Type B pancreatic cell (in vitro differentiated cells): ENCODE measurements at places on chromosomes 16 and 17. TPM values are rescaled to one million over a fixed set of nuclear protein-coding genes. Genes with fewer than 3 reads are reported as not detected.

DNA sequence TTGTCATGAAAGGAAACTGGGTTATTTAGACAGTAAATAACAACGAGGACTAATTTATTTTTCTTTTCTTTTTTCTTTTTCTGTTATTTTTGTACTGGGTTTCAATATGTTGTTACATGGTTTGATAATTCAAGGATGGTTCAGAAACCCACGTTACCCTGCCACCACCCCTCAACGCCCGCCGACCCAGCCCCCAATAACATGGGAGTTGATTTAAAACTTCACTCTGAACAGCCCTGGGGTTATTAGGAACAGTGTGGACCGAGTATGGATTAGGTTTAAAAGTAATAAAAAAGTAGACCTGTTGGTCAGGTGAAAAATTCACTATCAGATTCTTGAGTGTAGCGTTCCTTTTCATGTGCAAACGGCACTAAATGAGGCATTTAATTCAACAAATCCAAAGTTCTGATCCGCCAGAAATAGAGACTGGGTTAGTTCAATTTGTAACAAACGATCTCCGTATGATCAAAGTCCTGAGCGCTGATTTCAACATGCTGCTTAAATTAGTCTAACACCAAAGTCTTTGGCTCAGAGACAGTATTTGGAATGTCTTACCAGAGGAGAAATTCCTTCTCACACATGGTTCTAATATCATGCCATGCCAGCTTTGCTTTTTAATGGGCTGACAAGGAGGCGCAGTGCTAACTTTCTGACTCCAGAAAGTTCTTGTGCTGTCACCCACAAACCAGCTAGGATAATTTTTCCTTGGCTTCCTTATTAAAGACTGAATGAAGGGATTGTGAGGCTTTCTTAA is 173.1 kb upstream of the IRX3 start:
- H3K4me3 ChIP-seq = no peak overlapping the region
- peaks cover 7% of the 10 kb centered on the region for H3K36me3 ChIP-seq
- DNase-seq = no peak
- H3K27ac ChIP-seq = no peak overlapping the region
- peaks cover 36% of the 10 kb centered on the region for H3K4me1 ChIP-seq
- peaks cover 24% of the 10 kb centered on the region for H3K27me3 ChIP-seq

Gene TMEM132E
- 0.92 and 1.2 TPM in 2 replicates for total RNA-seq

DNA sequence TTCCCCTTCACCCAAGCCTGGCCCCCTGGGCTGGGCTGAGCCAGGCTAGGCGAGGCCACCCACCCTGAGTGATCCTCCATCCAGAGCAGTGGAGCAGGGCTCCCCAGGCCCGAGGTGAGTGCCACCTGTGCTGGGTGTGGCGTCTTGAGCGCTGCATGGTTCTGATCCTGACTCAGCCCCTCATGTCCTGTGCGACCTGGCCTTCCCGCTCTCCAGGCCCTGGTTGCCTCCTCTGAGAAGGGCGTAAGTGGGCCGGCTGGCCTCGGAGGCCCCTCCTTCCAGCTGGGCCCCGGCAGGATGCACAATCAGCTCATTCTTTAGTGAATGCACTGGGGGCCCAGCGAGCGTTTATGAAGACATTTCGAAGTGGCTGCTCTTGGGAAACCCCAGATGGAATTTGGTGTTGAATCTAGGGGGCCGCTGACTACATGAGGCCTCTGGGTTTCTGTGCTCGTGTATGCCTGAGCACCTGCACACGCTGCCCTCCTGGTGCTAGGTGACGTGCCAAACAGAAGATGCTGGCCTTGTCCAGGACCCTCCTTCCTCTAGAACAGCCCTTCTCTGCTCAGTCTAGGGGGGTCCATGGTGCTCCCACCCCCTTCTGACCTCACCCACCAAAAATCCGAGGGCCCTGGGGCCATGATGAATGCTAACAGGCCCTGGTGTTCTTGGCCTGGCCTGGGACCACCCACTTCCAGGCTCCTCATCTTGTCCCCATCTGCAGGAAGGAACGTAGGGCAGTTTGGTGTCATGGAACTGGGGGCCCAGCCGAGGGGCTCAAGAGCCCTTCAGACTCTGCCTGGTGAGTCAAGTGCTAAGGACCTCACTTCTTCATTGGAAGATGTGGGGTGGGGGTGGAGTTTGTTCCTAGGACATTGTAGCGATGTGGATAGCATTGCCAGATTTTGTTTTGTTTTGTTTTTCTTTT is 3.6 kb upstream of the TMEM92 start:
- peaks cover 22% of the 10 kb centered on the region for H3K27me3 ChIP-seq
- peaks cover 49% of the 10 kb centered on the region for H3K4me1 ChIP-seq
- no peak for DNase-seq
- no peak overlapping the region for H3K27ac ChIP-seq
- H3K36me3 ChIP-seq = no peaks in the 10 kb centered on the region
- no peak overlapping the region for H3K4me3 ChIP-seq

Gene FBXW10
- 0.19 and 0.22 TPM in 2 replicates for total RNA-seq

Gene NPIPA7
- 3.5 and 8.0 TPM in 2 replicates for total RNA-seq

Gene LITAFD
- total RNA-seq = not detected in 2 replicates

Gene RRAD
- total RNA-seq = 1.3 and 2.5 TPM in 2 replicates

DNA sequence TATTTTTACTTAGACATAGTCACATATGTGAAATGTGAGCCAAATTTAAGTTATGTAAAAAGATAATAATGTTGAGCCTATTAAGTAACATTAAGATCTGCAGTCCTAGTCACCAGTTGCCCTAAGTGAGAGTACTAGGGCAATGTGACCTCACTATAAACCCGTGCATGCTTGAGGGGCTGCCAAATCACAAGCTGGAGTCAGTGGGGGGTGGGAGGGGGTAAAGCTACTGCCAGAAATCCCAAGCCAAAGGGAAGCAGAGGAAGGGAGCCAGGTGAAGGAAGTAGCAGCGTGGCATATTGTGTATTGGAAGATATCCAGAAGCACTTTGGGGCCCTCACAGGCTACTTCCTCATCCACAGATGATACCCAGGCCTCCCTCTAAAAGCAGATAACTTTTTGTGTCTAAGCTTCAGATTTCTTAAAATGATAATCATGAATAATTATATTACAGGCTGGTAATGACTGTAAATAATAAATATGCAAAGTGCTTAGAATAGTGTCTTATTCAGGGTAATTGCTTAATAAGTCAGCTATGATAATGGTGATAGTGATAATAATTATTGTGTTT is 134.1 kb downstream of the CA10 start:
- no peaks in the 10 kb centered on the region for H3K4me1 ChIP-seq
- H3K4me3 ChIP-seq = no peak overlapping the region
- no peaks in the 10 kb centered on the region for H3K36me3 ChIP-seq
- no peak overlapping the region for H3K27ac ChIP-seq
- peaks cover 2% of the 10 kb centered on the region for H3K27me3 ChIP-seq

Gene WNT9B
- 0.89 and 1.2 TPM in 2 replicates for total RNA-seq

DNA sequence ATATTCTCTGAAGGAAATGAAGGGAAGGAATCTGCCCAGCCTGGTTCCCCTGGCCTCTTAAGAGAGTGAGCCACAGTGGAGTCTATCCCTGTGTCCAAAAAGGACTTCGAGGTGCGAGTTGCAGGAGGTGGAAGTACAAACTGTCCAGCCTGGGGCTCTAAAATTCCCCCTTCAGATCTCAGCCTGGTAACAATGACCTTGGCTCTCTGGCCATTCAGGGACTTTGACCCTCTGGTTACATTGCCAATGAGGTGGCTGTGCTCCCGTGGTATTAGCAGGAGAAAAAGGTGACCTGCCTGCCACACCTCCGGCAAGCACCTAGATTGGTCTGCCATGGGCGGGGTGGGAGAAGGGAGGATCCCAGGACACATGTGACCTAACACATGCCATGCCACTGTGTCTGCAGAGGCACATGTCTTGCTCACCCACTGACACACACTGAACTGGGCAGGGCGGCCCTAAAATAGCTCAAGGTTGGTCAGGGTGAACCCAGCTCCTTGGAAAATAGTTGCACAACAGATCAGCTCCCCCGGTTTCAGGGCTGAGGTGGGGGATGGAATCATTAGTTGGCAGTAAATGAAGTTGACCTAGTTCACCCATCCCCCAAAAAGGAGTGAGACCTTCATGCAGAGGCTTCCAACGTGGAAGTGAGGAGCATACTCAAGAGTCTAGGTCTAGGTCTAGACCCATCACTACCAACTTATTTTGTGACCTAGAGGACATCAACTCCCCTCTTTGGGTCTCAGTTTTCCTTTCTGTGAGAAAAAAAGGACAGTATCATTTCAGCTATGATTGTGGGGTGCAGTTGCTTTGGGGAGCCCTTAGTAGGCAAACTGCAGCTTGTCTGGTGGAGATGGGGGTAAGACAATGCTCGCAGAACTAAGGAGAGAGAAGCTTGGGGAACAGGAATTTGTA is 2.2 kb downstream of the NR1D1 start:
- DNase-seq = no peak
- H3K4me3 ChIP-seq = peak overlapping the region; percentile 93
- peaks cover 7% of the 10 kb centered on the region for H3K36me3 ChIP-seq
- H3K27ac ChIP-seq = peak overlapping the region; percentile 96
- H3K4me1 ChIP-seq = peaks cover 34% of the 10 kb centered on the region

DNA sequence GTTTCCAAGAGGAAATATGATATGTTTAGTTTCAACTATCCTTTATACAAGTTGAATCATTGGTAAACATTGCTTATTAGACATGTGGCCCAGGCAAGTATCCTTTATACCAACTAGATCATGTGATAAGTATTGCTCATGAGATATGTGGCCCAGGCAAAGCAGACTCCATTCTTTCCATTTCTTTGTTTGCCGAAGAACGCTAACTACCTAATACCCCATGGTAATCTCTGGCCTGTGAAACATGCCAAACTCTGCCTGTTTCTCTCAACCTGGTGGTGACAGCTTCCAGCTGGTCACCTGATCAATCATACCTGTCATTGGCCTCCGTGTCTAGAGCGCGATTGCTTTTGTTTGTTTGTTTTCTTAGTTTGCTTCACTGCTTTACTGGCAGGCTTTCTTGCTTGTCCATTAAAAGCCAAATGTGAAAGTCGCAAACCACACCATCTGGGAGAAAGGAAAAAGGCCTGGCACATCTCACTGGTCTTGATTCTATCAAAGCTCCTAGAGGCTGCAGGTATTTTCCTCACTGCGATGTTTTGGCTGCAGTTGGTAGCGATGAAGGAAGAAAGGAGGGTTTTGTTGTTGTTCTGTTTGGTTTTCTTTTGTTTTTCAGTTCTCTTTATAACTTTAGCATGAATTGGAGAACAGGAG is 686.2 kb downstream of the KCNJ2 start:
- no peaks in the 10 kb centered on the region for H3K36me3 ChIP-seq
- peaks cover 3% of the 10 kb centered on the region for H3K27me3 ChIP-seq
- H3K4me1 ChIP-seq = peaks cover 7% of the 10 kb centered on the region
- H3K27ac ChIP-seq = no peak overlapping the region

DNA sequence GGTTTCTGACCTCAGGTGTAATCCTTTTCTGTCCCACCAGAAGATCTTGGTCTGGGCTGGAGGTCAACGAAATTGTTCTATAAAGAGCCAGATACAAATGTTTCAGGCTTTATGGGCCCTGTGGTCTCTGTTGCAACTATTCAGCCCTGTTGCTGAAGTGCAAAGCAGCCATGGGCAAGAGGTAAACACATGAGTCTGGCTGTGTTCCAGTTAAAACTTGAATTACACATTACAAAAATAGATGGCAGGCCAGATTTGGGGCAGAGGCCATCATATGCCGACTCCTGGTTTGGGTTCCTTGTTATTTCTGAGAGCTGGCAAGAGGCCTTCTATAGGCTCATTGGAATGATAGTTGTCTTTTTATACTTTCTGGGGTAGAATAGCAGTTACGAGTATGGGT is 114.4 kb downstream of the SDR42E1 start:
- H3K4me3 ChIP-seq = no peak overlapping the region
- H3K27me3 ChIP-seq = no peaks in the 10 kb centered on the region
- H3K4me1 ChIP-seq = no peaks in the 10 kb centered on the region
- DNase-seq = no peak
- no peaks in the 10 kb centered on the region for H3K36me3 ChIP-seq

GRCh38 chr17:30520436-30520835 is 43.2 kb downstream of the GOSR1 start:
- H3K4me3 ChIP-seq = no peak overlapping the region
- peak overlapping the region; percentile 15 for H3K27ac ChIP-seq
- H3K4me1 ChIP-seq = peaks cover 11% of the 10 kb centered on the region
- H3K27me3 ChIP-seq = no peaks in the 10 kb centered on the region

- H3K27ac ChIP-seq = no peak overlapping the region
- peaks cover 3% of the 10 kb centered on the region for H3K36me3 ChIP-seq
- H3K4me1 ChIP-seq = no peaks in the 10 kb centered on the region
- no peak for DNase-seq
- H3K4me3 ChIP-seq = no peak overlapping the region
Measured at GRCh38 chr16:84436196-84436595, 67.9 kb downstream of the ATP2C2 start.

DNA sequence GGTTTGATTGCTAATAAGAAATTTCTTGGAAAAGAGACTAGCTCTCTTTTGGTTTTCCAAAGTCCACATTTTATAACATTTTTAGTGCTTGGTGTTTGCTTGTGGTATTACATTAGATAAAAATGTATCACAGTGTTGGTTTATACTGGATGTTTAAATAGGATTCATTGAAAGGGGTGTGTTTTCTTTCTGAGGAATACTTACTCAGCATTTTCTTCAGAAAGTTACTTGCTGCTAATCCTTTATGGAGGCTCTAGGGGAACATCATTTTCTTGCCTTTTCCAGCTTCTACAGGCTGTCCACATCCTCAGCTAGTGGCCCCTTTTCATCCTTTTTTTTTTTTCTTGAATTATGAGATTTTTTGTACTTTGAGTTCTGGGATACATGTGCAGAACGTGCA is 834 bp upstream of the KRT39 start:
- no peaks in the 10 kb centered on the region for H3K27me3 ChIP-seq
- no peak overlapping the region for H3K27ac ChIP-seq
- peaks cover 6% of the 10 kb centered on the region for H3K36me3 ChIP-seq
- no peak for DNase-seq

DNA sequence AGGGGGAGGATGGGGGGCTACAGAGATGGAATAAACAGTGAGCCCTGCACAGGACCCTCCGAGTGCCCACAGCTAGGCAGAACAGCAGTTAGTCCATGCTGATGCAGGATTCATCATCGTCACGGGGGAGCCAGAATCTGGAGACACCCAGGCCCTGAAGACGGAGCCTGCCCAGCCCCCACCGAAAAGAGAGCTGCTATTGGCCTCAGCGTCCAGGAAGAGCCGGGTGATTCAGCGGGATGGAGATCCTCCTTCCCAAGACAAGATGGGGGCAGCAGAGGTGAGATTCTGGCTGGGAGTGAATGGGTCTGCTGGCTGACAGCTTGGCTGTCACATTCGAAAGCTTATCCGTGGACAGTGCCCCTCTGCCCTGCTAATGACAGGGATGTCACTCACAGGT is 133.6 kb upstream of the CRHR1 start:
- no peak overlapping the region for H3K4me3 ChIP-seq
- no peaks in the 10 kb centered on the region for H3K4me1 ChIP-seq
- no peak overlapping the region for H3K27ac ChIP-seq
- H3K27me3 ChIP-seq = peaks cover 3% of the 10 kb centered on the region

Gene TERB1
- total RNA-seq = 0.41 TPM in 1 of 2 replicates, not detected in the other

GRCh38 chr16:84879569-84880487 is 60.0 kb downstream of the CRISPLD2 start:
- H3K27me3 ChIP-seq = no peaks in the 10 kb centered on the region
- peaks cover 42% of the 10 kb centered on the region for H3K4me1 ChIP-seq
- peak overlapping the region; percentile 64 for H3K27ac ChIP-seq
- DNase-seq = no peak
- H3K36me3 ChIP-seq = peaks cover 33% of the 10 kb centered on the region
